ENCODE measurements at places on chromosomes 6 and 20.

DNA sequence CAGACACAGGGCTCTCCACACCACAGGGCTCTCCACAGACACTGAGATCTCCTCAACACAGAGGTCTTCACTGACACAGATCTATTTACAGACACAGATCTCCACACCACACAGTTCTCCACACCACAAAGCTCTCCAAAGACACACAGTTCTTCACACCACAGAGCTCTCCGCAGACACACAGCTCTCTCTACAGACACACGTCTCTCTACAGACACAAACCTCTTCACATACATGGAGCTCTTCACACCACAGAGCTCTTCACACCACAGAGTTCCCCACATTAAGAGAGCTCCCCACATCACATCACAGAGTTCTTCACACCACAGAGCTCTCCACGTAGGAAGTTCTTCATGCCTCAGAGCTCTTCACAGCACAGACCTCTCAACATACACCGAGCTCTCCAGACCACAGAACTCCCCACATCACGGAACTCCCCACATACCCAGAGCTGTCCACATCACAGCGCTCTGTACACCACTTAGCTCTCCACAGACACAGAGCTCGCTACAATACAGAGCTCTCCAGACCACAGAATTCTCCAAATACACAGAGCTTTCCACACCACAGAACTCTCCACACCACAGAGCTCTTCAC, 53.9 kb downstream of the ERMARD start:
- DNase-seq, result no peak

- no peak for DNase-seq
Observed at GRCh38 chr6:127518191-127518709, 885 bp downstream of the MTCL3 start.

GRCh38 chr20:46735436-46735835, 26.0 kb downstream of the SLC2A10 start:
- DNase-seq, result no peak

DNA sequence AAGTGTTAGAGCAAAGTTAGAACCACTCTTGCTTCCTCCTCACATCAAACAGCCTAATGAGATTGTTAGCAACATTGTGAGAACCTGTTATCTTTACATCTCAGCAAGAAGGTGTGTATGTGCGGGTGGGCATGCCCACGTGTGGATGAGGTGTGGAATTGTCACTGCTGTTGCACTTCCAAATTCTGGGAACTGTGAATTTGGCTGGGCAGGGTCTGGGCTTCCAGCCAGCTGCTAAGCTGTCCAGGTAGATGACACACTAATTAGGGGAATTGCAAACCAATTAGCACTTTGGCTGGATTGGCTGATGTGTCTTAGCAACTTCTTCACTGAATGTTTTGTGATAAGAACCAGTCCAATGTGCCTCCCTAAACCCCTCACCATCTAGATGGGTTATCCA, 848.2 kb downstream of the DHX35 start:
- DNase-seq, result no peak

DNA sequence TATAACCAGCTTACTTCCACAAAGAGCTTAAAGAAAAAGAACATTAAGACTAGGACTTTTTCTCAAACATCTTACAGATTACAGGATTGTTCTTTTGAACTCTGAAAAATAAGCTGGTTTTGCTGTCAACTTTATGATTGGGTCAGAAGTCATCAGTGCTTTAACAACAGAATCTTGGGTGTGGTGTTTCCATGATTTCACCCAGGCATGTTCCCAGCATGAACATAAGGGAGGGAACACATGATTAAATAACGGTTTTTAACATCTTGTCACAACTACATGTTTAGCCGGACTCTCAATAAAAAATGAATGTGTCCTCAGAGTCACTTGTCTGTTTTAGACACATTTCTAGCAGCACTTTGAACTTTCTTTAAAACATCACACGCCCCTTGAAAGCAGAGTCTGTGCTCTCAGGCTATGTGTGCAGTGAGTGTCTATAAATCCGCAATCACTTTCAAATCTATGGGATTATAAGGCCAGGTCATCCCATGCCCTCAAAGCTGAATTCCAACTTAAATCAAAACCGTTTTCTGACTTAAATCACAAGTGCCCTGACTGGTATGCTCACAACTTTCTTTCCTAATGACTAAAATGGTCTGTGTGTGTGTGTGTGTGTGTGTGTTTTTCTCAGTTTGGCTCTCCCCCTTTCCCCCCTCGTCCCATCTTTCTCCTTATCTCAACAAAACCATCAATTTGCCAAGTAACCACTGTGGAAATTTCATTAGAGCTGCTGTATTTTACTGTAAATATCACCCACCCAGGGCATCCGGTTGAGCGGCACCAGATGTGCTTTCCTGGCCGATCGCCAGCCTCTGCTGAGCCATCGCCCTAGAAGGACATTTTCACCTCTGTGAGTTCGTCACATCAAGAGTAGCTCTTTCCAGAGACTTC, 216.8 kb upstream of the DTNBP1 start:
- no peak for DNase-seq

Data from HFFc6 (cell line).